Activated CD4-positive, alpha-beta T cell treated with anti-CD3 and anti-CD28 coated beads, Interleukin-2, Interleukin-4, amounts not matched to agents 100 ng/mL and 50 ng/mL, durations not matched to agents 16 hours and 8 hours (primary cell): ENCODE measurements at places on chromosomes 16 and 17.

DNA sequence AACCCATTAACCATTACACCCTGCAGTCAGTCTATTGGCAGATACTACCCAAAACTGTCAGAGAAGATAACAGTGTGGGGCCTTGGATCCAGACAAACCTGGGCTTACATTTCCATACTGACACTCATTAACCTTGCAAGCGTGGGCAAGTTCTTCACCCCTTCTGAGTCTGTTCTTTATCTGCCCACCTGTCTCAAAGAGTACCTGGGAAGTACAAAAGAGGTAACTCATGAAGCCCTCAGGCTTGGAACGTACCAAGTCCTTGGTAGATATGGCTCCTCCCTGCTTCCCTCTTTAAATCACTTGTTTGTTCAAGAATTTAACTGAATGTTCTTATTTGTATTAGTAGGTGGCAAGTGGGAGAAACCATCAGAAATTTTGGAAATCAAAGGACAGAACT lies 2.5 kb upstream of the IGSF6 start:
- no peak for DNase-seq

GRCh38 chr17:81400154-81400977 lies 5.1 kb downstream of the BAHCC1 start:
- no peak for DNase-seq

- DNase-seq, result no peak
These were observed 16.9 kb downstream of the TMEM235 start for GRCh38 chr17:78248051-78248914.

- no peak for DNase-seq
These were observed 58.7 kb upstream of the DLX4 start for GRCh38 chr17:49910094-49910857.

- DNase-seq, result no peak
These were observed 1.1 kb upstream of the BRCA1 start for GRCh38 chr17:43125967-43126910.

GRCh38 chr16:17282247-17282646 lies 188.5 kb downstream of the XYLT1 start:
- no peak for DNase-seq

DNA sequence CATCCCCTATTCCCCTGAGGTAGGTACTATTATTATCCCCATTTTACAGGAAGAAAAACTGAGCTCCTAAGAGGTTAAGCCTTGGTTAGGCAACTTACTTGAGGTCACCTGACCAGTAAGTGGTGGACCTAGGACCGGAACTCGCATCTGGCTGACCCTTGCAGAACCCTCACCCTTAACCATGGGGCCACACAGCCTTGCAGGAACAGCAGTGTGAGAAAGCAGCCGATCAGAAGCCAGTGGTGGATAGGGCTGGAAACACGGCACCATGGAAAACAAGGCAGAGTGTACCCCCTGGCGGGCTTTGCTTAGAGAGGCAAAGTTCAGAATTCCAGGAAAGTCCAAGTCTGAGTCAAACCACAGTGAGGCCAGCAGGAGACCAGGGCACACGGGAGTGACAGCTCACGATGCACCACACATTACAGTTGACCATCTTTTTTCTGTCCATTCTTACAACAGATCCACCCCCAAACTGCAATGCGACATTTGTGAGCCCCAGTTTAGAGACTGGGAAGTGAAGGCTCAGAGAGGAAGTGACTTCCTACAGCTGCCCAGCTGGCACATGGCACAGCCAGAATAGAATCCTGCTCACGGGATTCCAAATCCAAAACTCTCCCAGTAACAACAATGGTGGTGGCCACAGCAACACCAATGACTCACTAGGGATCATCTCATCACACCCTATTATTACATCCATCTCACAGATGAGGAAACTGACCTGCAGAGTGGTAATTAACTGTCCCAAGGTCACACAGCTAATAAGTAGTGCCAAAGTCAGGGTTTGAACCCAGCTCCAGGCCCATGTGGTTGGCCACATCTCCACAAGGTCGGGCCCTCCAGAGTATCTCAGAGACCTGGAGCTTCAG lies 20.3 kb downstream of the KIFC3 start:
- no peak for DNase-seq
